ENCODE measurements at places on chromosomes 7 and 10.

- no peak for DNase-seq
These were observed 104.4 kb upstream of the FAM3C start for GRCh38 chr7:121500360-121501058.

- DNase-seq = no peak
These were observed 10.4 kb upstream of the ITGB8 start for GRCh38 chr7:20320322-20320721.

DNA sequence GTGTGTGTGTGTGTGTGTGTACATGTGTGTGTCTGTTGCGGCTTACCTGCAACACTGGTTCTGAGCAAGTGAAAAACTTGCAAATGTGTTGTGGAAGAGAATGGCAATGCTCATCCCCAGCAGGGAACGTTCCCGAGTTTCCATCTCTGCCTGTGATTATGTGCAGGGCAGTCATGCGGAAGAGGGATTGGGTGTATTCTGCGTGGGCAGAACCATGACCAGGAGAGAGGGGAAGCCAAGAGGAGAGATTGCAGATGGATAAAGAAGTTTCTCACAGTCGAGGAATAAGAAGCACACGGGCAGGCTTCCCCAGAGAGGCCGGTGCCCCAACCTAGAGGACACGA lies 99.9 kb downstream of the CTBP2 start:
- DNase-seq = no peak

GRCh38 chr10:112481602-112482001 lies 34.6 kb downstream of the VTI1A start:
- DNase-seq = no peak

DNA sequence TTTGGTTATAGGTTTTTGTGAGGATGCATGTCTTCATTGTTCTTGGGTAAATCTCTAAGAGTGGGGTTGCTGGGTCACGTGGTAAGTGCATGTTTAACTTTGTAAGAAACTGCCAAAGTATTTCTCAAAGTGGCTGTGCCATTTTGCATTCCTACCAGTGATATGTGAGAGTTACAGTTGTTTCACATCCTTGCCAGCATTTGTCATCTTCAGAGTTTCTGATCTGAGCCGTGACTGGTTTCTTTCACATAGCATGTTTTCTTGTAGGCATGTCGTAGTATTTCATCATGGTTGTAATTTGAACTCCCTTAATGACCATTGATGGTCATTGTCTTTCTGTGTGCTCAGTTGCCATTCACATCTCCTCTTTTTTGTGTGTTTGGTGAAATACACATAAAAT lies 286.0 kb downstream of the RNLS start:
- no peak for DNase-seq

- DNase-seq = no peak
These were observed 24.1 kb upstream of the CARD11 start for GRCh38 chr7:3067606-3068380.

All from activated naive CD4-positive, alpha-beta T cell (primary cell).